ENCODE measurements at places on chromosomes 6 and 20.

GRCh38 chr20:825710-826421 lies 7.6 kb upstream of the FAM110A start:
- DNase-seq, result no peak

GRCh38 chr20:9626357-9626756 lies 112.0 kb downstream of the LAMP5 start:
- DNase-seq, result no peak

GRCh38 chr6:80197474-80197873 lies 91.0 kb downstream of the BCKDHB start:
- DNase-seq, result no peak

GRCh38 chr6:25303254-25303653 lies 24.1 kb downstream of the CARMIL1 start:
- no peak for DNase-seq

DNA sequence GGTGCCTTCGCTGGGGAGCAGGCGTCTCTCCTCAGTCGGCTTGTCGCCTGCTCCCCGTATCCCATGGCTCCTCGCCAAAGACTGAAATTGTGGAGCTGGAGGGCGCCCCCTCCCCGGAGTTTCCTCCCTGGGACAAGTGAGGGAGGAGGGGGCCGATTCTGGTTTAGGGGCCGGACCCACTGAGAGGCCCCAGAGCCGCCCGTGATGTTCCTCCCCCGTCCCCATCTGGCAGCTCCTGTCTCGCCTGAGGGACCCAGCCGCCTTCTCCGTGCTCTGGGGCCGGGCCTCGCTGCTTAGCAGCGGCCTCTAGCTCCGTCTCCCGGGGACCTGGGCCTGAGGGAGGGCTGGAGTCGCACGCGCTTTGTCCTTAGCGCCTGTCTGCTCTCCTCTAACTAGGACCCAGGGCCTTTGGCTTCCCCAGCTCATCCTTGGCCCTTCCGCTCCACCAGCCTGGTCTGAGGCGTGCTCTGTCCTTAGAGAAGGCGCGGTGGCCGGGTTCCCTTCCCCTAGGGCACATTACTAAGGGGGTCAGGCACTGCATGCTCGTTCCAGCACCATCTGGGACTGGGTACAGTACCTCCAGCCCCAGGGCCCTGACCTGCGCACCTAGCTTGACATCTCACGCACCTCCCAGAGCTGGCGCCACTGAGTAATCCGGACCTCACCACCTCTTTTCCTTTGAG lies 29.7 kb downstream of the SLC12A5 start:
- DNase-seq, result no peak

- DNase-seq, result no peak
Measured at GRCh38 chr20:40583636-40584035, 105.4 kb downstream of the MAFB start.

DNA sequence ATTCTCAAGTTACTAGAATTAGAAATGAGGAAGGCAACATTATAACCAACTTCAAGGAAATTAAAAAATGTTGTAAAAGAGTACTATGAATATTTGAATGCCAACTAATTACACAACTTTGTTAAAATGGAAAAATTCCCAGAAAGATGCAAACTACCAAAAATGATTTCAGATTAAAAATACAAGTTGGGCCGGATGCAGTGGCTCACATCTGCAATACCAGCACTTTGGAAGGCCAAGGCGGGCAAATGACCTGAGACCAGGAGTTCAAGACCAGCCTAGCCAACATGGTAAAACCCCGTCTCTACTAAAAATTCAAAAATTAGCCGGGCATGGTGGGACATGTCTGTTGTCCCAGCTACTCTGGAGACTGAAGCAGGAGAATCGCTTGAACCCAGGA lies 874.2 kb upstream of the GJE1 start:
- no peak for DNase-seq

DNA sequence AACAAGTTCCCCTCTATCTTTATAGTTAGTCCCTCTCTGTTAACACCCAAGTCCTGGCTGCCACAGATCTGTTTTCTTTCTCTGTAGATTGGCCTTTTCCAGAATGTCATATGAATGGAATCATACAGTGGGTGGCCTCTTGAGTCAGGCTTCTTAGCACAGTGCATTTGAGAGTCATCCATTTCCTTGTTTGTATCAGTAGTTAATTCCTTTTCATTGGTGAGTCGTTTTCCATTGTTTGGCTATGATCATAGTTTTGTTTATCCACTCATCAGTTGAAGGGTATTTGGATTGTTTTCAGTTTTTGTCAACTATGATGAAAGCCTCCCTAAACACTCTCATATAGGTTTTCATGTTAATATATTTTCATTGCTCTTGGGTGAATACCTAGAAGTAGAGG lies 248.3 kb downstream of the ARID1B start:
- no peak for DNase-seq

GRCh38 chr6:42313941-42314570 lies 96.4 kb upstream of the MRPS10 start:
- DNase-seq, result no peak

DNA sequence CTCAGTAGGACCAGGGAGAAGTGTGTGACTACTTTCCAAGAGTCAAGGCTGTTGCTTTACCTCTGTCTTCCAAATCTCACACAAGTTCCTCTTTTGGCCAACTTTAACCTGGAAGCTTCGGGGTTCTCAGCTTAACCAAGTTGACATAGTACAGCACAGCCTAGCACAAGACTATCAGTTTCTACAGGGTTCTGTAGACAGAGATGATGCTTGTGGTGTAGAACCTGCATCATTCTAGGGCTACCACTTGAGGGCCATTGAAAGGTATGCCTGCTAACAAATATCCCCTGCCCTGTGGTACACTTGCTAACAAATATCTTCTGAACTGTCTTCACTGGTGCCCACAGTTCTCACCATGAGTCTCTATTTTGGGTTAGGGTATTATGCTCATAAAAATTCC lies 62.0 kb upstream of the MAP3K7 start:
- no peak for DNase-seq

GRCh38 chr6:170022827-170023619 lies 267.9 kb downstream of the DLL1 start:
- DNase-seq, result no peak

GRCh38 chr6:131890091-131890490 lies 61.1 kb downstream of the CCN2 start:
- DNase-seq, result no peak

GRCh38 chr20:3032624-3033023 lies 10.8 kb upstream of the GNRH2 start:
- DNase-seq, result no peak

DNA sequence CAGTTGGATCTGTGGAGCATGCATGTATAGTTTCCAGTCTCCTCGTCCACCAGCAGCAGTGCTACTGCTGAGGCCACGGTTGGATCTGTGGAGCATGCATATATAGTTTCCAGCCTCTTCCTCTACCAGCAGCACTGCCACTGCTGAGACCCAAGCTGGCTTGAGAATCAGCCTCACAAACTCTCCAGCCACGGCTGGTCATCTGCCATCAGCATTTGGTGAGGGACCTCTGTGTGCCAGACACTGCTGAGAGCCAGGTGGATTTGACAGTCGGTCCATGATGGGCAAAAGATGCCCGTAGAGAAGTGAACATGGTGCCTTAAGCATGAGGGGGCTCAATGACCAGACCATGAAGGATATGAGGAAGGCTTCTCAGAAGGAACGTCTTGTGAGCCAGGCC lies 46.4 kb downstream of the SLC9A8 start:
- DNase-seq, result no peak

DNA sequence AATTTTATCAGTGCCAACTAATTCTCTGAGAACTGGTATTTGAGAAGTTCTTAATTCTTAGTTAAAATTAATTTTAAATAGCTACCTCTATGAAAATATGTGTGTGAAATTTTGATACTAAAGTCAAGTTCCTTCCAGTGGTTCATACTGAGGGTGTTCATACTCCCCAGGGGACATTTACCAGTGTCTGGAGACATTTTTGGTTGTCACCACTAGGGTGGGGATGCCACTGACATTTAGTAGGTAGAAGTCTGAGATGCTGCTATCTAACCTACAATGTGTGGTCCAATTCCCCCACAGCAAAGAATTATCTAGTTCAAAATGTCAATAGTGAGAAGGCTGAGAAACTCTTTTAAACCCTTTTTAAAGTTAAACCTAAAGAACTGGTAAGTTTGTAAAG lies 463.8 kb downstream of the ADGRB3 start:
- DNase-seq, result no peak

GRCh38 chr6:164005004-164005711 lies 590.6 kb downstream of the QKI start:
- no peak for DNase-seq

- DNase-seq, result no peak
Measured at GRCh38 chr20:24493181-24493580, 23.8 kb downstream of the SYNDIG1 start.

GRCh38 chr6:18317850-18318249 lies 53.5 kb upstream of the DEK start:
- no peak for DNase-seq

DNA sequence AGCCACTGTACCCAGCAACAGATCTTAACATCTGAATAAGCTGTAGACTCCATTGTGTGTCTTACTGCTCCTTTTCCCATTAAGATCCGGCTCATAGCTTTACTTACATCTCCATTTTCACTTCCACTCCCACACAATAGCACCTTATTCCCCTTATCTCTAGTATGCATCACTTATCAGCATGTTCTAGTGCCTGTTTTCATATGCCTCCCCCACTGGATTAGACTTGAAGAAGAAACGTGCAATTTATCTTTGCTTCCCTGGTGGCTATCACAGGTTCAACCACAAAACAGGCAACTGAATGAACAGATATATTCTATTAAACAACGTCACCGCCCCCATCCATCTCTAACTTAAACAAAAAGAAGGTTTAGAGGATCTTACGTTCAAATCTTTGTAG lies 12.1 kb downstream of the SSR1 start:
- DNase-seq, result no peak

DNA sequence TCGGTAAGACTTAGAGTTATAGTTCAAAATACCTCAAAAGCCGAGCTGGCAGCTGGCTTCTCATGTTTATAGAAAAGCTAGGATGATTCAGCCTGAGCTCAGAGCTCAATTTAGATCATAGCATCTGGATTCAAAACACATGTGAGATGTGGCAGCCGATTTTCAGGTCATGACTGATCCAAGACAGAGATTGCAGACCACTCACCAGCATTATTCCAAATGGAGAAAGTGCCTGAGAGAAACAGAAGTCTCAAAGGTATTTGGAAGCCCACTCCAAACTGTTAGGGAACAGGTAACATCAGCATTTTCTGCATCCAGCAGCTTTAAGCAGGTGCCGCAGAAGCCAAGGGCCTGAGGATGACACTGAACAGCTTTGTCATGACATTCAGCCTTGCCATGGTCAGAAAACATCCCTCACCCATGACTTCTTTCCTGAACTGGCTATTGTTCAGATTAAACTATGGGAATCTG lies 102.2 kb downstream of the BACH2 start:
- no peak for DNase-seq

DNA sequence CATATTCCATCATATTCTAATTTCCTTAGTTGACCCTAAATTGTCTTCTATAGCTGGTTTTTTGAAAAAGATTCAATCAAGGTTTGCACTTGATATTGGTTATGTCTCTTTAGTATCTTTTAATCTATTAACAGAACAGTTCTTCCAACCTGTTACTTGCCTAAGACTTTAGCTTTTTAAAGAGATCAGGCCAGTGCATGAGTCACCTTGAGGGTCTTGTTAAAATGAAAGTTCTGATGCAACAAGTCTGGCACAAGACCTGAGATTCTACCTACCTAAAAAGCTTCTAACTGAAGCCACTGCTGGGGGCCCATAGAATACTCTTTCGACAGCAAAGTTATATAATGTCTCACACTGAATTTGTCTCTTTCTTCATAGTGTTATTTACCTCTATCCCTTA lies 3.2 kb downstream of the USP45 start:
- no peak for DNase-seq

GRCh38 chr6:168383062-168383854 lies 57.7 kb upstream of the SMOC2 start:
- no peak for DNase-seq

- DNase-seq, result no peak
Measured at GRCh38 chr6:41645007-41645618, 6.8 kb downstream of the MDFI start.

GRCh38 chr6:1481286-1481685 lies 91.9 kb downstream of the FOXF2 start:
- DNase-seq, result no peak

DNA sequence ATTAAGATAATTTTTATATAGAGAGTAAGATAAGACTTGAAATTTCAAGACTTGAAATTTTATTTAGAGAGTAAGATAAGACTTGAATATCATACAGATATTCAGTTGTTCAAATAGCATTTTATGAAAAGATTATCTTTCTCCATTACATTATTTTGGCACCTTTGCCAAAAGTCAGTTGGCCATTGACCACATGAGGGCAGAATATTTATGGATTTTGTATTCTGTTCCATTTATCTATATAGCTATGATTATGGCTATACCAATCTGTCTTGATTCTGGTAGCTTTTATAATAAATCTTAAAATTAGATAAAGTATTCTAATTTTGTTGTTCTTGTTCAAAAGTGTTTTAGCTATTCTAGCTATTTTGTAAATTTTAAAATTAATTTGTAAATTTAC lies 537.9 kb upstream of the GJE1 start:
- no peak for DNase-seq

DNA sequence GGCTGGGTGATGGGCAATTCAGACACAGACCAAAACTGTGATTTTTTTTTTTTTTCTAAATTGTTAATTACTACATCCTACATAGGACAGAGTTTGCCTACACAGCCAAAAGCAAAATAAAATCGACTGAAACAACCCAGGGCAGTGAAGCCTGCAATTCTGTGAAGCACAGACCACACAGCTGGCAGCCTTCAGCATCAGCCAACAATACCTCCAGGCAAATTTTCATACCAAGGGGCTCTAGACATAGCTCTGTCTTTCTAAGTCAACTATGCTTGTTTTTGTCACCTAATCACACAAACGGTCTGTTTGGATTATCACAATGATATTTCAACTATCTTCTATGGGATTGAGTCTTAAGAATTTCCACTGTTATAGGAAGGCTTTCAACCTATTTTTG lies 17.6 kb downstream of the RMND1 start:
- DNase-seq, result no peak

DNA sequence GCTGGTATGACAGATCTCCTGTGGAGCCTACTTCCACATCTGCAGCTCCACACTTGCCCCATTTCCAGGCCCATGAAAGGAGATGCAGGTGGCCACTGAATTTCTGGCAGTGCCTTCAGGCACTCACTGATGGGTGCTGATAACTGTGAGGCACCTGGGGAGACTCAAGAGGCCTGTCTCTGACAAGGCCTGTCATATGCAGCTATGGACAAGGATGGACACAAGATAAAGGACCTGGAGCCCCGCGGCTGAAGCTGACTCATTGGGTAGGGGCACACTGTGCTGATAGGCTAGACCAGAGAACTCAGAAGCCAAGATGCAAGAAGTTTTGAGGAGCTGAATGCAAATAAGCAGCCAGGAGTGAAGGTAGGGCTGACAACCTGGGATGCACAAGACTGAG lies 81.0 kb upstream of the LRFN2 start:
- no peak for DNase-seq

GRCh38 chr20:32507998-32508774 lies 76.9 kb downstream of the NOL4L start:
- DNase-seq, result no peak

- DNase-seq, result no peak
Measured at GRCh38 chr6:20853828-20854227, 319.6 kb downstream of the CDKAL1 start.

Data from stimulated activated CD8-positive, alpha-beta memory T cell treated with anti-CD3 and anti-CD28 coated beads, Interleukin-7, amount 100 ng/mL, for 1 hour (primary cell).